ENCODE measurements at places on chromosomes 6 and 20. TPM values are rescaled to one million over a fixed set of nuclear protein-coding genes. Genes with fewer than 3 reads are reported as not detected.

- H3K27me3 ChIP-seq: no peaks in the 10 kb centered on the region
- H3K36me3 ChIP-seq: no peaks in the 10 kb centered on the region
- H3K4me3 ChIP-seq: no peak overlapping the region
Measured at GRCh38 chr20:34703061-34703423, 1.1 kb upstream of the TP53INP2 start.

- no peaks in the 10 kb centered on the region for H3K36me3 ChIP-seq
- no peaks in the 10 kb centered on the region for H3K4me1 ChIP-seq
- no peak for DNase-seq
- no peak overlapping the region for H3K4me3 ChIP-seq
- H3K27ac ChIP-seq: no peak overlapping the region
Measured at GRCh38 chr20:3515379-3516170, 44.8 kb downstream of the ATRN start.

DNA sequence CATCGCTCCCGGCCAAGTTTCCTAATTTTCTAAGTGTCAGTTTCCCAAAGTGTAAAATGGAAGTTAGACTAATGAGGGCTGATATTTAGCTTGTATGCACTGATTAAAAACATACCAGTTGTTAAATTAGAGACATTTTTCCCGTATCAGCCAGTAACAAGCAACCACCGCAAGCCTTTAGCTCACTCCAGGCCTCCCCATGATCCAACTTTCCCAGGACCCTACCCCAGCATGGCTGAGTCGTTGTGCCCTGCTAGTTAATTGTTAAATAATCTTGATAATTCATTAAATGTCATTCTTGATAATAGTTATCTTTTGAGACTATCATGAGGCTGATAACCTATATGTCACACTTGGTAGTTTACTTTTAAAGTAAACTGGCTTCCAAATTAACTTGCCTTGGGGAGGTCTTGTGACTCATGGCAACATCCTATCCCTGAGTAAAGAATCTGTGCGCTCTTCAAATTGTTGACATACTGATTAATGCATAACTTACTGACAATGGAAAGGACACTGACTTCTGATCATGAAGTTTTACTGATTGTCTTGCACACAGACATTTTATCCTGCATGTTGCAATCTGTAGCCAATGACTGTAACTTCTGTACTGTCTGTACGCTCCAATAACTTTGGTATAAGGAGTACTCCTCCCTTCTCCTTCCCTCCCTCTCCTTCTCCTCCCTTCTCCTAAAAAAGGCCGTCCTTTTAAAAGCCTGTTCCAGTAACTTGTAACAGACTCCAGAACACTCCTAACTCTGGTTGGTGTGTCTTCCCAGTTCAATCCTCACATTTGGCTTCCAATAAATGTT lies 6.3 kb upstream of the GTF3C6 start:
- H3K36me3 ChIP-seq: no peaks in the 10 kb centered on the region
- H3K27me3 ChIP-seq: no peaks in the 10 kb centered on the region
- H3K27ac ChIP-seq: no peak overlapping the region
- peak; percentile 8 for DNase-seq

DNA sequence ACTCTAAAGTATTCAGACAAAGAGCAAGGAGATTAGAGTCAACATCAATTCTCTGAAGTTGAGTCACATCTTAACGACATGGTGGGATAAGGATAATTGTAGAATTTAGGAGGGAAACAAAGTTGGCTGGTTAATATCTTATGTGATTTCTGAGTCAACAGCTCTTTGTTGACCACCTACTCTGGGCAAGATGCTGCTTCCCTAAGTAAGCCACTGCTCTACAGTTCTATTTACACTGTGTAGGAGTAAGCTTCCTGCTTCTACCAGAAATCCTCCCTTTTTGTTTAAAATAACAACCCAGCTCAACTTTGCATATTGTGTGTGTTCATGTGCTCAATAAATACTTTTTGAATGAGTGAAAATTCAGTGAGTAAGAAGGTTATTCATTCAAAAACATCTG lies 3.1 kb downstream of the HS3ST5 start:
- no peak overlapping the region for H3K4me3 ChIP-seq
- no peak for DNase-seq
- H3K27me3 ChIP-seq: peaks cover 16% of the 10 kb centered on the region
- H3K27ac ChIP-seq: no peak overlapping the region
- H3K36me3 ChIP-seq: no peaks in the 10 kb centered on the region

- H3K36me3 ChIP-seq: no peaks in the 10 kb centered on the region
- no peaks in the 10 kb centered on the region for H3K4me1 ChIP-seq
- H3K4me3 ChIP-seq: no peak overlapping the region
- no peak overlapping the region for H3K27ac ChIP-seq
- DNase-seq: no peak
- H3K27me3 ChIP-seq: no peaks in the 10 kb centered on the region
Measured at GRCh38 chr6:48667797-48668196, 556.8 kb upstream of the PTCHD4 start.

DNA sequence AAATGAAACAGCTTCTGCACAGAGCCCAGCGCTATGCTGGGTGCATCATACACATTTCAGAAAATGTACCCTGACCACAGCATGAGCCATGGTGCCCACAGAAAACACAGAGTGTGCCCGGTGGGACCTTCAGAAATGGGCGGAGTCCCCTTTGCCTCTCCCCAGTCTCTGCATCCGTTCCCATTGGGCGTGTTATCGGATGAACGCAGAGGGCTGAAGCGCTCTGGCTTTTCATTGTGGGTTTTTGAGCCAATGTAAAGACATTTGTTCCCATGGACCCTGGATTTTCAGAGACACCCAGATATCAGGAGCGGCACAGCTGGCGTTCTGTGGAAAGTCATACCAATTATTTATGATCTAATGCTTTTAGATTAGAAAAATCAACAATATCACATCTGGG lies 99.8 kb downstream of the DACT2 start:
- H3K36me3 ChIP-seq: no peaks in the 10 kb centered on the region
- no peak overlapping the region for H3K27ac ChIP-seq
- no peaks in the 10 kb centered on the region for H3K27me3 ChIP-seq
- DNase-seq: no peak

DNA sequence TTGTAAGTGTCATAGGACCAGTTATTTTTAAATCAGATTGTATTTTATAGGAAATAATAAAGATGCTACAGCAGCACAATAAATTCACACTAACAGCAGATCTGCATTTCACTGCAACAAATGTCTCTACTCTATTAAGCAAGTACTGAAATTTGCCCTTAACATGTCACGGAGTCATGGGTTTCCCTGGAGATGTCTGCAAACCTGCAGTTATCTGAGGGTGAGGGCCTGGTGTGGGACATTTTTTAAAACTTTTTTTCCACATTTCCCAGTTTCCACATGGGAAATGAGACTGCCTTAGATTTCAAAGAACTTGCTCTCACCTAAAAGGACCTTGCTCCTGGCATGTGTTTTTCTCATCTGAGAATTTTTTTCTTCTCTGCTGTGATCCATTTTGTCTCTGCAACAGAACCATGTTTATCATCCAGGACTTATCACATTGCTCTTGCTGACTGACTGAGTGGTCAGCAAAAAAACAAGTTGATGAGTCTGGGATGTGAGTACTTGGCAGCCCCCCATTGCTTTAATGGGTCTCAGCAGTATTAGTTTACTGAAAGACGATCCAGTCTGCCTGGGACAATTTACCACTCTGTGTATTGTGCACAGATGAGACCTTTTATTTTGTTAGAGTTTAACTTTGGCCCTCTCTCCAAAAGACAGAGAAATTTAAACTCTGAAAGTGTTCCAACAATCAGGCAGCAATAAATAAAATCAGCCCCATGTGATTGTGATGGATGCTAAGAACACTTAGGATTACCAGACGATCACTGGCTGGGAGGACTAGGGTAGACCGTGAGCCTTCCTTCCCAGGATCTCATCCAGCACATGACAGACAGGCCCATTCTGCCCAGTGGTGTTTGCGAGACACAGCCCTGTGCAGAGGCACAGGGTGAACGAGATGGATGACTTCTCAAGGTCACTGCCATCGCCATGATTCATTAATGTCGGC lies 268.8 kb downstream of the BTBD9 start:
- no peak overlapping the region for H3K27ac ChIP-seq
- no peak overlapping the region for H3K4me3 ChIP-seq
- H3K27me3 ChIP-seq: no peaks in the 10 kb centered on the region

GRCh38 chr20:54459279-54459678 lies 16.1 kb upstream of the DOK5 start:
- H3K27ac ChIP-seq: no peak overlapping the region
- no peaks in the 10 kb centered on the region for H3K27me3 ChIP-seq
- H3K4me3 ChIP-seq: no peak overlapping the region
- DNase-seq: no peak
- H3K4me1 ChIP-seq: no peaks in the 10 kb centered on the region

DNA sequence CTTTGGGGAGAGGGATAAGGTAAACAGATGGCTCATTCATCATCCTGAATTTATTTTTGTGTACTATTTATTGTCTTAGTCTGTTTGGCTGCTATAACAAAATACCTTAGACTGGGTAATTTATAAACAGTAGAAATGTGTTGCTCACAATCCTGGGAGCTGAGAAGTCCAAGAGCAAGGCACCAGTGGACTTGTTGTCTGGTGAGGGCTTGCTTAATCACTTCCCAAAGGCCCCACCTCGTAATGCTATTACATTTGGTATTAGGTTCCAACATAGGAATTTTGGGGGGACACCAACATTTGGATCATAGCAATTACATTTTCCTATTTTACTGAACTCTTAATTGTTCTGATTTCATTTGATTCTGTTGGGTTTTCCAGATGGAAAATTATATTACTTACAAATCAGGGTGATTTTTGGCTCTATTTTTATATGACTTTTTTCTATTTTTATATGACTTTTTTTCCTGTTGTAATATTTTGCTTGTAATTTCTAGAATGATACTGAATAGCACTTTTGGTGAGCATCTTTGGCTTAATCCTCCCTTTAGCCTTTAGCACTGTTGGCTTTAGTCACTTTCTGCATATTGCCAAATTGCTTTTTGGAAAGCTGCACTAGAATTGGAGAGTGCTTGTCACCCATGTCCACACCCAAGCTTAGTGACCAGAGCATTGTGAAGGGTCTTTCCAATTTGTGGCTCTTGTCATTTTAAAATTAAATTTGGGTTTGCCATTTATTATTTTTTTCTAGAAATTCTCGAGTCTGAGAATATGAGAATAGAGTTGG lies 43.7 kb upstream of the TULP4 start:
- no peaks in the 10 kb centered on the region for H3K36me3 ChIP-seq
- no peaks in the 10 kb centered on the region for H3K4me1 ChIP-seq

DNA sequence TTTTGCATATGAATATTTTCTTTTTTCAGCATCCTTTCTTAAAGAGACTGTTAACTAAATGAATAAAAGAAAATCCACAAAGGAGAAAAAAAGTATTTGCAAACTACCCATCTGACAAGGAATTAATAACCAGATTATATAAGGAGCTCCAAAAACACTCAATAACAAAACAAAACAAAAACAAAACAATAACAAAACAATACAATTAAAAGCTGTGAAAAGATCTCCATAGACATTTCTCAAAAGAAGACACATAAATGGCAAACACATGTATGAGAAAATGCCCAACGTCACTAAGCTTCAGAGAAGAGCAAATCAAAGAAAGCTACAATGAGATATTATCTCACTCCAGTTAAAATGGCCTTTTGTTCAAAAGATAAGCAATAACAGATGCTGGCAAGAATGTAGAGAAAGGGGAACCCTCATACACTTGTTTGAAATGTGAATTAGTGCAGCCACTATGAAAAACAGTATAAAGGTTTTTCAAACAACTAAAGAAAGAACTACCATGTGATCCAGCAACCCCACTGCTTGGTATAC lies 1310.0 kb upstream of the EYS start:
- no peak overlapping the region for H3K27ac ChIP-seq
- H3K4me1 ChIP-seq: no peaks in the 10 kb centered on the region
- no peak for DNase-seq
- no peaks in the 10 kb centered on the region for H3K36me3 ChIP-seq

GRCh38 chr6:33668914-33669313 lies 42.6 kb downstream of the UQCC2 start:
- H3K27me3 ChIP-seq: no peaks in the 10 kb centered on the region
- H3K36me3 ChIP-seq: peaks cover 3% of the 10 kb centered on the region
- no peaks in the 10 kb centered on the region for H3K4me1 ChIP-seq
- no peak overlapping the region for H3K4me3 ChIP-seq
- H3K27ac ChIP-seq: no peak overlapping the region

- DNase-seq: no peak
- H3K4me1 ChIP-seq: no peaks in the 10 kb centered on the region
- H3K4me3 ChIP-seq: no peak overlapping the region
- no peak overlapping the region for H3K27ac ChIP-seq
Measured at GRCh38 chr6:168101590-168102314, 22.7 kb upstream of the FRMD1 start.

DNA sequence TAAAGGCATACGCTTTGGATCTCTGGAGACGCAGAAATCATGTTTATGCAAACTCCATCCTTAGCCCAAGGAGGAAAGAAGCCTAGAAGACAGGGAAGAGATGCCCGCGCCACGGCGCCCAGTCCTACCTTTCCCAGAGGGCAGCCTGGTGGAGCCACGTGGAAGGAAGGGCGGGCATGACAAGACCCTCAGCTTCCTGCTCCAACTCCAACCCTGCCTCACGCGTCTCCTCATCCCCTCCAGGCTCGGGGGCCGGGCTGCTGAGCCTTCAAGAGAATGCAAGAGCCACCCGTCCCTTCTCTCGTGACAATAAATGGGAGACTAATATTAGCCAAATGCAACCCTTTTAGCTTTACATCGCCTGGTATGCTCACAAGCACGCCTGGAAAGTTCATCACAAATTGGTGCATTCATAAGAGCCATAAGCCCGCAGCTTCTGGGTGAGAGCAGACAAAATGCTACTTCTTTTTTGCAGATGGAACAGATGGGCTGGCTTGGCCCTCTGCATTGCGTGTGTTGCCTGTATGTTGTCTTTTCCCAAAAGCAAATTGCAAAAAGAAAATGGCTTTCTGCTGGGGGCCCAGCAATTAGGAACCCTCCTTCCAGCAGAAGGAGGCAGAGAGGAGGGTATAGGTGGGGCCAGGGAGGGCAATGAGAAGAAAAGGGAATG lies 8.2 kb upstream of the NTSR1 start:
- peaks cover 14% of the 10 kb centered on the region for H3K4me1 ChIP-seq
- no peaks in the 10 kb centered on the region for H3K36me3 ChIP-seq

Gene CAPN11
- not detected for total RNA-seq

Gene LPA
- 1.7 TPM for total RNA-seq

Gene CITED2
- total RNA-seq: 80.7 TPM

Gene HLA-DQA1
- total RNA-seq: 1.5 TPM

Gene UNC5CL
- total RNA-seq: 34.6 TPM

Gene ARMH2
- not detected for total RNA-seq

Gene SLC17A3
- not detected for total RNA-seq

Gene SCRT2
- total RNA-seq: not detected

Measured in Peyer's patch (tissue), 4 donors.